ENCODE measurements at places on chromosomes 11 and 22.

DNA sequence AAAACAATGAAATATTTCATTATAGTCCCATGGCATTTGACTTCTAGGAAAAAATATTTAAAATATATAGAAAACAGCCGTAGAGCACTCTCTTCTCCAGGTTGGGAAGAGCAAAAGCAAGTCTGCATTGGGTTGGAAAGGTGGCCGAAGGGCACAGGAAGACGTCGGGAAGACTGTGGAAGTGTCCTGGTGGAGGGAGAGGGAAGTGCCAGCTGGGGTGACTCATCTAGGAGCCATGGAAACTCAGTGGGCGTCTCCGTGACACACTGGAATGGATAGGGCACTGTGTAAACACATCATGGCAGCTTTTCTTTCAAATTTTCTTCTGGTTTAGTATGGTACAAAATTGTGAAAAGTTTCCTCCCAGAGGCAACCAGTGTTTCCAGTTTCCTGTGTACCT is 12.7 kb downstream of the GTPBP1 start:
- DNase-seq: no peak

DNA sequence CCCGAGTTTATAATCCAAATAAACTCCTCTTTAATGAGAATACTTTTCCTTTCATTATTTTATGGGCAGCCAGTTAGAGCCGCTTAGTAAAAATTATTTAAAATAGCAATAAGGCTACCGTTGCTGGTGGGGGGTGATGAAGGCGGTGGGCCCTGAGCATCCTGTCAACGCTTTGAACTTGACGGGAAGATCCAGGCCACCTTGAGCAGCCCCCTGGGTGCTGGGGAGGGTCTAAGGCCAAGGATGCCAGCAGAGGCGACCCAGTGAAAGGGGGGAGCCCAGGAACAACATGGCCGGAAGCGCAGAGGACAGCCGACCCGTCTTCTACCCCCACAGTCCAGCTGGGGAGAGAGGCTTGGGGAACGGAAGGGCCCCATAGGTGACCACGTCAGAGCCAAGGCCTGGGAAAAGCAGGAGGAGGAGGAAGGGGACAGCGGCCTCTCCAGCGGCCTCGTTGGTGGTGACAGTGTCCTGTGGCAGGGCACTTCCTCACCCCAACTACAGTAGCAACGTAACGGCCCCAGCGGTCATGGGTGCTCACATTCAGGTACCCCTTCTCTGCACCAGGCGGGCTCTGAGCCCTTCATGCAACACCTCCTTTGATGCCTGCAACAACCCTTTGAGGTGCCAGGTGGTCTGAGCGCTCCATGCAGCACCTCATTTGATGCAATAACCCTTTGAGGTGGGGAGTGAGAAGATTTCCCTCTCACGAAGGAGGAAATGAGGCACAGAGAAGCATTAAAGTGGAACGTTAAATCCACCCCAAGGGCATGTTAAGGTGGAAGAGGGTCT is 695.3 kb downstream of the TBC1D22A start:
- DNase-seq: no peak

GRCh38 chr11:45149483-45150056 is 3.1 kb downstream of the PRDM11 start:
- no peak for DNase-seq

GRCh38 chr22:40726514-40726913 is 47.2 kb downstream of the MCHR1 start:
- no peak for DNase-seq

All from Panc1 (cell line).